ENCODE measurements at places on chromosomes 3 and 15. TPM values are rescaled to one million over a fixed set of nuclear protein-coding genes. Genes with fewer than 3 reads are reported as not detected.

The NAALADL2 gene
- total RNA-seq, result 1.0 TPM

The SCN11A gene
- not detected for total RNA-seq

The LINGO1 gene
- not detected for total RNA-seq

The TTC21A gene
- 0.86 TPM for total RNA-seq

The PDCD7 gene
- 26.3 TPM for total RNA-seq

The MED12L gene
- 0.12 TPM for total RNA-seq

The ACKR2 gene
- 2.8 TPM for total RNA-seq

The PLCH1 gene
- total RNA-seq, result 3.2 TPM

The CD276 gene
- 151 TPM for total RNA-seq

The PLEKHO2 gene
- total RNA-seq, result 3.9 TPM

The P2RY1 gene
- total RNA-seq, result 0.06 TPM

The LRRC31 gene
- total RNA-seq, result 0.14 TPM

The LSAMP gene
- total RNA-seq, result 0.87 TPM

The AGBL1 gene
- total RNA-seq, result not detected

The COMMD2 gene
- total RNA-seq, result 23.7 TPM

All from epithelial cell of proximal tubule (primary cell).